ENCODE measurements at places on chromosomes 12 and 14.

GRCh38 chr12:26058818-26059217 is 66.0 kb downstream of the BHLHE41 start:
- no peak for DNase-seq

DNA sequence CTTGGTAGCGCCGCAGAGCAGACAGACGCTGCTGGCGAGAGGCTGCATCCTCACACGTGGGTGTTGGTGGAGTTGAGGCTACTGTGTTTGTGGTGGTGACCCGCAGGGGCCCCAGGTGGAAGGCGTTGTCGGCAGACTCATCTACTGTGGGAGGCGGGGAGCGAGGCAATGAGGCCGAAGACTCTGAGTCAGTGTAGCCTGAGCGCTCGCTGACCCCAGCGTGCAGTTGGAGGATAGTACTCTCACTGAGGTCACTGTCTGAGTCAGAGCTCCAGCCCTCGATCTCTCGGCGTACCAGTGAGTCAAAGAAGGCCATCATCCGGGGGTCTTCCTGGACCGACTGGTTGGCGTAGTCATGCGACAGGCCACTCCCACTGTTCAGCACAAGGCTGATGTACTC is 76.0 kb upstream of the ACTN1 start:
- DNase-seq = no peak

DNA sequence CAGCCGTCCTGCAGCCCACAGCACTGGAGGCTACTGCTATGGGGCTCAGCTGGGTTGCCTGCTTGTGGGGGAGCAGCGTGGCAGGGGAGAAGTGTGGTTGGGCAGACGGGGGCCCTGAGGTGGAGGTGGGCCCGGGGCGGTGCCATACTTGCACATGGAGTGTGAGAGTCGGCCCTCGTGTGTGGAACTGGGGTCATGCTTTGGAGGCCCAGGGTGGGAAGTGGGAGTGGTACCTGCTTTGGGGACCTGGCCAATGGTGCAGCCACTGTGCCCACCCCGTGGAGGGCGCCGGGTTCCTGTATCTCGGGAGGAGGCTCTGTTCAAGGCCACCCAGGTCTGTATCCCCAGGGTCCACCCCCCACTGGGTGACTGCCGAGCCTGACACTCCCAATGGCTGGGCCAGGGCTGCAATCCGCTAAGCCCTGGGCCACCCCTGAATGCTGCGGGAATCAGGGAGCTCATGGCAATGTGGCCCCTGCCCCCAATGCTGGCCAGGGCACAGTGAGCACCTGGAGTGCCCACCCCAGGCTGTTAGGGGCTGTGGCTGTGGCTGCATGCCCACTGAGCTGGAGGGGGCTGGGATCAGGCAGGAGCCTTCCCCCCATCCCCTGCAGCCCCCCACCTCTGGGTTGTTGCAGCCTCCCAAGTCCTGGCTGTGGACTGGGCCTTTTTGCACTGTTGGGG is 157.9 kb upstream of the SLC38A2 start:
- DNase-seq = no peak

DNA sequence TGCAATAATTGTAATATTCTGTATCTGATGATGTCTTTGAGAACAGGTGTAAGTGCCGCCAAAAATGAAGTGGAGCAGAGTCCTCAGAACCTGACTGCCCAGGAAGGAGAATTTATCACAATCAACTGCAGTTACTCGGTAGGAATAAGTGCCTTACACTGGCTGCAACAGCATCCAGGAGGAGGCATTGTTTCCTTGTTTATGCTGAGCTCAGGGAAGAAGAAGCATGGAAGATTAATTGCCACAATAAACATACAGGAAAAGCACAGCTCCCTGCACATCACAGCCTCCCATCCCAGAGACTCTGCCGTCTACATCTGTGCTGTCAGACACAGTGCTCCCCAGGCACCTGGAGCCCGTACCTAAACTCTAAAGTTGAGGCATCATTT is 268.7 kb downstream of the DAD1 start:
- DNase-seq = no peak

GRCh38 chr14:92575061-92575747 is 61.6 kb downstream of the RIN3 start:
- DNase-seq = no peak

DNA sequence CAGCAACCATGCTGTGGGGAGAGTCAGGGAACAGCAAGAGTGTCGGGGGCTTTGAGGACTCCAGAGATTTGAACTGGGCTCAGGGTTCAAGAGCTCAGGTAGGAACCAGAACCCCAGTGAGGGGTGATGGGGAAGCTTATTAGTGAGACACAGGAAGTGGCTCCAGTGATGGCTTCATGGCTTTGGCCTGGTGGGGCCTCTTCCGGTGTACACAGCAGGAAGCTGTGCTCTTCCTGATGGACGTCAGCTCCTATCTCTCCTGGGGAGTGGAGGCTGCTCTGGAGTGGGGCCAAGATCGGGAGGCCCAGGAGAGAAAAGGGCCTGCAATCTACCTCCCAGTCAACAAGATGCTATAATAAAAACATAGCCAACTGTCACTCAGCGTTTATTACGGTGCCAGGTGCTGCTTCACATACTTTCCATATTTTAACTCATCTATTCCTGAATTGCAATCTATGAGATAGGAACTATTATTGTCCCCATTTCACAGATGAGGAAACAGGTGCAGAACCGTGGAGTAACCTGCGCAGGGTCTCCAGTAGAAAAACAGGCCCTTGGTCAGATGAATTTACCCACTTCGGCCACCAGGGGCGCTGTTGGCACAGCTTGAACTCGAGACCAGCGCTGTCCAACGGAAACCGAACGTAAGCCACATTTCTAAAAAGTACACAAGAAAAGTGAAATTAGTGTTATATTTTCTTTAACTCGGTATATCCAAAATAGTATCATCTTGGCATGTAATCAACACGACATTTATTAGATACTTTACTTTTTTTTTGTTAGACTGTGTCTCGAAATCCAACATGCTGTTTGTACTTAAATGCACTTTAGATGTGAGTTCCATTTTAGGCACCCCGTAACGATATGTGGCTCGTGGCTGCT is 63.6 kb upstream of the DLK1 start:
- peak; percentile 39 for DNase-seq

- DNase-seq = no peak
These were observed 1.6 kb downstream of the TULP3 start for GRCh38 chr12:2892246-2892645.

GRCh38 chr12:55670276-55670675 is 33.6 kb downstream of the OR10P1 start:
- DNase-seq = no peak

GRCh38 chr12:109458771-109459208 is 18.3 kb downstream of the KCTD10 start:
- no peak for DNase-seq

DNA sequence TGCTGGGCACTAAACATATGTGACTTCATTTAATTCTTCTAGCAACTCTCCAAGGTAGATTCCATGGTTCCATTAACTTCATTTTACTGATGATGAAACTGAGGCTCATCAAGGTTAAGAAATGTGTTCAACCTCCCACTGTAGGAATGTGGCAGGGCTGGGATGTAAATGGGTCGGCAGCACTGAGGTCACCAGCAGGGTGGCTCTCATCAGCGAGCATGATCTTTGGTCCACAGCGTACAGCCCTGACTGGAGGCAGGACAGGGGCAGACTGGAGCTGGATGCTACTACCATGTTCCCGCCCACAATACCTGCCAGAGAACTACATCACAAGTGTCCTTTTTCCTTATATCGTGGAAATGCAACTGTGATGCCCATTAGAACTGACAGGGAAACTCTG is 4.6 kb downstream of the APPL2 start:
- no peak for DNase-seq

GRCh38 chr12:125861299-125862281 is 796.4 kb downstream of the AACS start:
- no peak for DNase-seq

GRCh38 chr12:62320054-62320453 is 59.9 kb downstream of the USP15 start:
- no peak for DNase-seq

- no peak for DNase-seq
These were observed 25.8 kb downstream of the STYX start for GRCh38 chr14:52755607-52756316.

GRCh38 chr14:89702876-89703200 is 251.7 kb downstream of the EFCAB11 start:
- no peak for DNase-seq

GRCh38 chr14:76413106-76413961 is 37.4 kb downstream of the ESRRB start:
- no peak for DNase-seq

GRCh38 chr12:67517181-67517887 is 131.2 kb upstream of the DYRK2 start:
- DNase-seq = no peak

All from stimulated activated naive CD4-positive, alpha-beta T cell treated with Interleukin-2 at 50 U/mL for 16 hours (primary cell).